Activated CD4-positive, alpha-beta T cell treated with anti-CD3 and anti-CD28 coated beads, Interleukin-2, Interleukin-6, amounts not matched to agents 100 ng/mL and 50 ng/mL, durations not matched to agents 16 hours and 8 hours (primary cell): ENCODE measurements at places on chromosomes 11 and 22.

- no peak for DNase-seq
Observed at GRCh38 chr22:17375914-17376614, 6.8 kb downstream of the CECR2 start.

DNA sequence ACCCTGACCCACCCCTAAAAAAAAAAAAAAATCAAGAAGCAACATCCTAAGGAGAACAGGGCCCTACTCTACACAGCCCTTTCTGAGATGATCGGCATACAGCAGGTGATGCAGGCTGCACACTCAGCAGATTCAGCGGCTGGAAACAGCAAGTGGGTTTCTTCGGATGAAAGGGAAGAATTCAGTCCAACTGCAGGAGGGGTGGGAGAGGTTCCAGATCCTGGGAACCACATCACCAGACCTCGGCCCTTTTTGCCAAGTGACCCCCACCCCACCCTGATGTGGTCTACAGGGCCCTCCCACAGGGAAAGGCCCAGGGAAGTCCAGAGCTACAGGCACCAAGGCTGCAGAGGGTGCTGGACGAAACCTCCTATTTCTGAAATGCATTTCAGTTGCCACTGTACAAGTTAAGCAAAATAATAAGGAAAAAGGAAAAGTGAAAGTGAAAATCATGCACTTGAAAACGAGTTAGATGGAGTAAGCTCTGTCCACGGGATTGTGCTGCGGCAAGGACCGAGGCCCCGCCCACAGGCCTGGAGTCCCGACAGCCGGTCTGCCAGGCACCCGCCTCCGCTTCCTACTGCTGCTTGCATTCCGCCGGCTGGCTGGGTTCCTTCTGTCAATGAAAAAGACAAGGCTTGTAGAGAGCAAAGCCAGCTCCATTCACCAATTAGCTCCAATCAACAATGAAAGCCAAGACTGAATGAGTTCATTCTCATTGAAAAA, 16.0 kb upstream of the PHLDA2 start:
- DNase-seq, result peak; percentile 62

- no peak for DNase-seq
Observed at GRCh38 chr11:134532921-134533421, 120.9 kb upstream of the B3GAT1 start.

GRCh38 chr11:119722281-119722794, 6.7 kb downstream of the NECTIN1 start:
- no peak for DNase-seq

DNA sequence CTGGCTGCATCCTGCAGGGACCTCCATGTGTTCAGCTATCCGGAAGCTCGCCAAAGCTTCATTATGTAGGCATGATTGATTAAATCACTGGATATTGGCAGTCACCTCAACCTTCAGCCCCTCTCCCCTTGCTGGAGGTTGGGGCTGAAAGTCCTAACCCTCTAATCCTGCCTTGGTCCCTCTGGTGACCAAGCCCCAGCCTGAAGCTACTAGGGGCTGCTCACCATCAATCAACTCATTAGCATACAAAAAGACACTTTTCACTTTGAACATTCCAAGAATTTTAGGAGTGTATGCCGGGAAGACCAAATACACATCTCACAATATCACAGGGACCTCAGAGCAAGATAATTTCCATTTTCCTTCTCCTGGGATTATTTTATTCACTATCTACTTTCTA, 38.8 kb upstream of the TPBGL start:
- no peak for DNase-seq

DNA sequence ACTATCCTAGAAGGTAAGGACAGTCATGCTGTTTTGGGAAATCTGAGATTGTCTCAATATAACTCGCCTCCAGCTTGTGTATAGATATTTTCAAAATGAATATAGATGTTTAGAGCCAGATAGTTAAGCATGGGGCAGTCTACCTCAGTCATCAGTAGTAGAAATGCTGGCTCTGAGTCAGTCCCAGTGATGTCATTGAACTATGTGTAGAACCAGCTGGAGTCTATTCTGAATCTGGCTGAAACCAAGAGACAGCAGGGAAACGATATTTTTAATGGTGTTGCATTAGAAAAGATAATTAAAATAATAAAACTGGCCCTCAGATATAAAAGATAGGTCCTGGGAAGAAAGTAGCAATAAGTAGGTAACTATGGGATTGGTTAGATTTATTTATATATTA, 25.9 kb downstream of the PIWIL4 start:
- no peak for DNase-seq
